MG63 (cell line): ENCODE measurements at places on chromosomes 13 and 19.

DNA sequence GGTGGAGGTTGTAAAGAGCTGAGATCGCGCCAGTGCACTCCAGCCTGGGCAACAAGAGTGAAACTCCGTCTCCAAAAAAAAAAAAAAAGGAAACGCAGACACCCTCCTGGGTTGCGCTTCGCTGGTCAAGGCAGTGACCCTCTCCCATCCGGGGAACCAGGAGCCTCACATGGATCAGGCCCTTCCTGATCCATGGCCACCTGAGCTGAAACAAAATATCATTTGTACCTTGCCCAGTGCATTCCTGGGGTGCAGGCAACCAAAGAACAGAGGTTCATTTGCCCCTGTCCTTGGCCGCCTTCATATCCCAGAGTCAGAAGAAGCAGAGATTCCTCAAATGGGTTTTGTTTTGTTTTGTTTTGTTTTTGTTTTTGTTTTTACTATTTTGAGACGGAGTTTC, 8.0 kb upstream of the LSM4 start:
- no peak for DNase-seq

DNA sequence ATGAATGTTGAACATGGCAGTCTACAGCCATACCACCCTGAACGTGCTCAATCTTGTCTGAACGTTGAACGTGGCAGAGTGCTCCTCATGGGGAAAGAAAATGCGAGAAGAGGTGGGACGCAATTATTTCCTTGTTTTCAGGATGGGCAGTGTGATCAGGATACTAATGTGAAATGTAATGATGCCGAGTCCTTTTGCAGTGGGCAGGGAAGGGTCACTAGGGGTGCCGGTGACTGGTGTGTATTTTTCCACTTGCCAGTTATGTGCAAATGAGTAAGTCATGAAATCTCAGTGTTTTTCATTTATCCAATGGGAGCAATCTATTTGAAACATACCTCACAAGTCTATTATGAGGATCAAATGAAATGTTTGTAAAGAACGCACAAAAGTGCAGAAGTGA, 84.8 kb downstream of the LNX2 start:
- no peak for DNase-seq

DNA sequence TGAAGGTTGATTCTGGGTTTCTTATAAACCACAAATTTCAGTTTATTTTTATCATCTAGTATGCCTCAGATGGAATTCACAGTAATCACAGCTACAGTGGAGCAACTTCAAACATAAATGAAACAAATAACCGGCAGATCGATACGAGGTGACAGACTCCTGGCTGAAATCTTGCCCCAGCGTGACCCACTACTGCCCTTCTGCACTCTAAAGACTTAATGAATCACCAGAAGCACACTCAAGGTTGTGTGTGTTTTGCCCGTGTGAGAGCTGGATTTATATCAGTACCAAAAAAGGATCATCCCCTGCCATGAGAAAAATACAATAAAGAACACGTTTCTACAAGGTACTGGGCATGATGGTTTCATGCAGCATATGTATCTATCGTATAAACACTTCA, 161.7 kb downstream of the KLF12 start:
- DNase-seq, result no peak

DNA sequence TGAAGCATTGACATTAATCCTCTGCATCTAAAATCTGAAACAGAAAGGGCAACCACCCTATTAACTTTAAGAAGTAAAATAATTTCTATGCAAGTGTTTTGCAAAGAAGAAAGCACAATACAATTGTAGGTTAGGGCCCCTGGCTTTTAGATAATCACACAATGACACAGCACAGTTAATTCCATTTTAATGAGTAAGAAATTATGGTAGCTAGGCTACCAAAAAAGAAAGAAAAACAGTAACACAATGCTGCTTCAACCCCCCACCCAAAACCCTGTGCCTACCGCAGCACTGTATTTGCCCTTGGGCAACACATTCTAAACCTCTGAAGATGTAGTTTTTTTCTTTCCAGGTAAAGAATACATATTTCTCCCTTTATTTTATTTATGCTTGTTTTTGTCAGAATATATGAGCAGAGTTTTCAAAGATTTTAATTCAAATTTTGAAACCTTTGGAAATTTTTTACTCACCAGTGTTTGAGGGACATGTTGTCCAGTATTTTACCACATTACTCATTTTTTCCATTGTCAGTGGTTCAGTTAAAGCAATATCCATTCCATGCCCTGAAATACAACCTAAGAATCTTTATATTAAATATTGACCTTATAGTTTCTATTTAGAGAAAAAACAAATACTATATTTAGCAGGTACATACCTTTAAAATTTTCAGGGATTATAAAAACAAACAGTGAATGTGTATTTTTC, 21.1 kb downstream of the SOHLH2 start:
- no peak for DNase-seq

DNA sequence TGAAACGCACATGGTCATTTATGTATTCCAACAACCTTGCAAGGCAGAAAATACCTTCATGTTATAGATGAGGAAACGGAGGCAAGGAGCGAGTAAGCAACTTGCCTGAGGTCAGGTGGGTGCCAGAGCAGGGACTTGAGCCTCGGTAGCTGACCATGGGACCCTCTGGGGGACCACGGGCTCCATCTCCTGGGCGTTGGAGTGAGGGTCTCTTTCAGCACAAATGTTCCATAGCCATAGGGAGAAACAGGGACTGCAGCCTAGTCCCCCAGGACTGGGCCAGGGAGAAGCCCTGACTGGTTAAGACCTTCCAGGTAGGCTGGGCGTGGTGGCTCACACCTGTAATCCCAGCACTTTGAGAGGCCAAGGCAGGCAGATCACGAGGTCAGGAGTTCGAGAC, 38.4 kb upstream of the ADGRE5 start:
- no peak for DNase-seq

GRCh38 chr19:1507763-1508506, 4.9 kb downstream of the ADAMTSL5 start:
- peak; percentile 79 for DNase-seq

- no peak for DNase-seq
Observed at GRCh38 chr13:20494656-20495055, 31.0 kb downstream of the CRYL1 start.

DNA sequence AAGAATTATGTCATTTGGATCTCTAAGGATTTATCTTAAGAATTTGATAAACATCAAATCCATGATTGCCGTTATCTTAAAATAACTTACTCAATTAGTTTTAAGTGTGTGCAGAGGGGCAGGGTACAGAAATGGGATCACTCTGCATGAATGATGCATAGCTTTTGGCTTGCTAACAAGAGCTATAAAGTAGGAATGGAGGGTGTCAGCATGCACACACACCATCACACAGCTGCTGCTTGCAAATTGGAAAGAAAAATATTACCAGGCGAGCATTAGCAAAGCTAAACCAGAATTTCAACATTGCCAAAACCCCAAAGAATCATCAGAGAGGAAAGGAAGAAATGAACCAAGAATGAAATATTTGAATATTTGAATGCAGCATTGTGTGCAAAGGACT, 580.6 kb downstream of the LMO7 start:
- peak; percentile 4 for DNase-seq

DNA sequence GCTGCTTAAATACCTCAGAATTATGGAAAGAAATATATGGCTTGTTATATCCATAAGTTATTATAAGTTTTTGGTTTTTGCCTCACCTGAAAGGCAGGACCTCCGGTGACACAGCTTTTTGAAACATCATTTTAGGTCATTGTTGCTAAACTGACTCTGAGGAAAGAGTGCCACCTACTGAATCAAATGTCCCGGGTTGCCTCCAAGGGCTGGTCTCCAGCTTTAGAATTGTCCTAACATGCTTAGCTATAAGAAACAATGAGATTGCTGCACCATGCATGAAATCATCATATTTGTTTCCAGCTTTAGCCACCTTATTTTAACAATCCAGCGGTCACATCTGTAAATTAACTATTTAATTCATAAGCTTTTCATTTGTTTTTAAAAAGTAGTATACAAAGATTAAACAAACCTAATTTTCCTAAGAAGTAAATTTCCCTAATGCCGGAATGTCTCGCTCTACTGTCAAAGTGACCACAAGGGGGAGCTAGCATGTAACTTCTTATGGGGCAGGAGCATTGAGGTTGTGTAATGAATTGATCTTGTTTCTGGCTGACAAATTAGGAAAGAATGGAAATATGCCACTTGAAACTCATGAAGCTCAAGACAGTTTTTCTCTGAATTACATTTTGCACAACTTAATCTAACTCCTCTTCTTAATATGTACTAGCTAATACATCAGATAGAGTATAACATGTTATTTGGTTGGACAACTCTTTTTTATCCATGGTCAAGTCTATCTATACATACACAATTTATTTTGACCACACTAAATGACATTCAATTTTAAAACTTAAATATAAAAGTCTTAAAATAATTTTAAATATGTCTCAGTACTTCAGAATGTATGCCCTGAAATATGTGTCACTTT, 6.7 kb upstream of the PCDH17 start:
- DNase-seq, result no peak

DNA sequence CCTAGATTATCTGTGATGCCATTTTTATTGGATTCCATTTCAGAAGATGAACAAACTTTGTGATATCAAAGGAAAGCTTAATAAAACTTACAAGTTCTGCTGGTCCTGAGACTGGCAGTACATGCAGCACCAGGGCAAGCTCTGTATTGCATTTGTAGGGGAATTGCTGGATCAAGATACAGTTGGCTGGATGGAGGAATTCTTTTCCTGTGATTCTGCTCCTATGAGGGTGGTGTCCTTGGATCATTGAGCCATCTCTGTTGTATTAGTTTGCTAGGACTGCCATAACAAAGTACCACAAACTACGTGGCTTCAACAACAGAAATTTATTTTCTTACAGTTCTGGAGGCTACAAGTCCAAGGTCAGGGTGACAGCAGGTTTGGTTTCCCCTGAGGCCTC, 33.9 kb upstream of the CSNK1A1L start:
- no peak for DNase-seq

DNA sequence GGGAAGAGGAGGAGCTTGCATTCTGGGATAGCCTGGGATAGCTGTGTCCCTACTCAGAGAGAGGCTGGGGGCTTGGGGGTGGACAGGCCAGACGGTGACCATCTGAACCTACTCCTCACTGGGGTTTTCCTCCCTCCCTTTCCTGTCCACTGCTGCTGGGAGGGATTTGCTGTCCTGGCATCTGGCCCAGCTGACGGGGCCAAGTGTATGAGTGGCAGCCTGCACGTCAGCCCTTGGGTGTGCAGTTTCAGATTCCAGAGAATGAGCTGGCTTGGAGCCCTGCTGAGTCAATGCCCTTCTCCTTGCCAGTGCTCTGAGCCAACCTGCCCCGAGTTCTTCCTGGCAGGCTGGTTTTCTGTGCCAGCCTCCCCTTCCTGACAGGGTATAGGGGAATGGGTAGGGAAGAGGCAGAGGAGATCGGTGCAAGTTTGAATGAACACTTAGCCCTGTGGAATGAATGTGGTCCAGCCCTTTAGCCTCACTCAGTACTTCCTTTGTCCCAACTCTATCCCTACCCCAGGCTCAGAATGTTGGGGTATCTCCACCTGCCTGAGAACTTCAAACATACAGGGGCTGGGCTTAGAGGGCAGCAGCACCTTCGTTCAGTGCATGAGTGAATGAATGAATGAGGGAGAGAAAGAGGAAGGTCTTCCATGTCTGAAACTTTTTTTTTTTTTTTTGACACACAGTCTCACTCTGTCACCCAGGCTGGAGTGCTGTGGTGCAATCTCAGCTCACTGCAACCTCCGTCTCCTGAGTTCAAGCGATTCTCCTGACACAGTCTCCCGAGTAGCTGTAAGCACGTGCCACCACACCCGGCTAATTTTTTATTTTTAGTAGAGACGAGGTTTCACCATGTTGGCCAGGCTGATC, 1.8 kb upstream of the ANGPTL4 start:
- DNase-seq, result peak; percentile 100

DNA sequence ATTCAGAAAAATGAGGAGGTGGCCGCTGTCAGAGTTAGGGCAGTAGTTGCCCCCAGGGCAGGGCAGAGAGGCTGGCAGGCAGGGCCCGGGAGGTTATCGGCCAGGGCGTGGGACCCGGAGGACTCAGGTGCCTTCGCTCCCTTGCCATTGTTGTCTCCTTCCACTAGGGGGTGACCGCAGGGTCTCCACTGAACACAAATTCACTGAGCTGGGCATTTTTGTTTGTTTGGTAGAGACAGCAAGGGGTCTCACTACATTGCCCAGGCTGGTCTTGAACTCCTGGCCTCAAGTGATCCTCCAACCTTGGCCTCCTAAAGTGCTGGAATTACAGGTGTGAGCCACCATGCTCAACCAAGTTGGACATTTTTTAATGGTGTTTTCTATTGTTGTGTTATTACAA, 25.1 kb downstream of the CARS2 start:
- DNase-seq, result no peak

DNA sequence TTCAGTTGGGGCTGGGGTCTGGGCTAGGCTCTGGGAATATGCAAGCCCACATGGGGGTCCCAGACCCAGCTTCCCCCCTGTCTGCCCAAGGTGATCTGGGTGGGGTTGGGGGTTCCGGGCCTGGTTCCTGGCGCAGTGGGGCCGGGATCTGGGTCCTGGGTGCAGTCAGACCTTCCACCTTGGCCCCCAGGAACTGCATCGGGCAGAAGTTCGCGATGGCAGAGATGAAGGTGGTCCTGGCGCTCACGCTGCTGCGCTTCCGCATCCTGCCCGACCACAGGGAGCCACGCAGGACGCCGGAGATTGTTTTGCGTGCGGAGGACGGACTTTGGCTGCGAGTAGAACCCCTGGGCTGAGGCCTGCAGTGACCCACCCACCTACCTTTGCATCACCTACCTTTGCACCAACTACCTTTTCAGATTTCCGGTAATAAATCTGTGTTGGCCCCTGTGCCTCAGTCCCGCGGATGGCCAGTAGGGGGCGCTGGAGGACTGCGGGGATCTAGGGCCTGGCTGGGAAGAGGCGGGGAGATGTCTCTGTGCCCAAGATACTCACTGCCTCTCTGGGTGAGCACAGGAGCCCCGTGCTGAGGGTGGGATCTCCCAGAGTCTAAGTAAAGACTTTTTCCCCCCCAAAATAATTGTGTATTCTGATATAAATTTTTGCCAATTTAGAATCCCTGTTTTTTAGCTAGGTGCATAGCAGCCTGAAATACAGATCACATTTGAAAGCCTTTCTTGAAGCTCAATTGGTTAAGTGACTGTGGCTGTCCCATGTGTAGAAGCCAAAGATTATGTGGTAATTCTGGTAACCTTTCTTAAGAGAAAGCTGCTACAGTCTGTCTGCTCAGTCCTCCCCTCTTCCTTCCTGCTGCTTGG, 11.5 kb upstream of the CYP4F3 start:
- peak; percentile 68 for DNase-seq

- DNase-seq, result no peak
Observed at GRCh38 chr19:14407605-14408484, 11.3 kb downstream of the DDX39A start.

- no peak for DNase-seq
Observed at GRCh38 chr19:58091251-58091995, 6.6 kb downstream of the ZSCAN18 start.

DNA sequence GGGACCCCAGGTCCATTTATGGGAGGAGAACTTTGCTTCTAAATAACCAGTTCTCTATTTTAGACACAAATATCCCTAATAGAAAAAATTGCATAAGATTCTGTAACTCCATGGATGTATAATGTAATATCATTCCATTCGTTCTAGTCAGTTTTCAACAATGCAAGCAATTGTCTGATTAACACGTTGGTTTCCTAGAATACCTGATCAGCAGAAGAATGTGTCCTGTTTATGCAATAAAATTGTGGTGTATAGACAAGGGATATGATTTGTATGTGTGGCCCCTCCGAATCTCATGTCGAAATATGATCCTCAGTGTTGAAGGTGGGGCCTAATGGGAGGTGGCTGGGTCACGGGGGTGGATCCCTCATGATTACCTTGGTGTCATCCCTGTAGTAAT, 62.1 kb downstream of the RUBCNL start:
- no peak for DNase-seq
